Panc1 (cell line): ENCODE measurements at places on chromosomes 16 and 17.

DNA sequence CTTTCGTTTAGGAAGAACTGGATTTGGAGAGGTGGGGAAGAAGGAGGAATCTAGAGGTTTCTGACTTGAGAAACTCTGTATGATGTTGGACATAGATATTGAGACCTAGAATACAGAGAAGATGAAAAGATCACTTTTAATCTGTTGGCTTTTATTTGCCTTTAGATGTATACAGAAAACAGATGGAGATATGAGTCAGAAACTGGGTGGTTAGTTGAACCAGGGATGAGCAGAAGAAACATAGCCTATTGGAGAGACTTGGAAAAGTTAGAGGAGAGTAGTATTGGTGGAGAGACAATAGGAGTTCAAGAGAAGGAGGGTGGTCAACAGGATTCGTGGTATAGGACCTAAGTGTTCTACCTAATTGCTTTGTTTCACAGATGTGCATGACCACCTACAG lies 5.1 kb downstream of the PHAF1 start:
- H3K4me1 ChIP-seq, result peaks cover 6% of the 10 kb centered on the region

DNA sequence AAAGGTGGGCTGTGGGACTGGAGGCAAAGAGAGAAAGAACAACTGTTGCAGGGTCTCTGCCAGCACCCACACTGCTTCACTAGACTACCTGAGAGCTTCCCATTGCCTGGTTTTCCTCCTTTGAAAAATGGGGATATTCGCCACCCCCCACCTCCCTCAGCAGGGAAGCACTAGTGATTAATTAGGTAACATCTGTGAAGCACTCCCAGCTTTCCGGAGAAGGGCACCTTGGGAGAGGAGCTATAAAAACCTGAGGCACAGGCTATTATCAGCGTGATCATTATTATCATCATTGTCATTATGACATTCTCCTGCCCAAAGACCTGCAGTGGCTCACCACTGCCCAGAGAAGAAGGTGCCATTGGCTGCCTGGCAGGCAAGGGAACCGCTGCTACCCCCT lies 83.5 kb downstream of the XYLT1 start:
- H3K4me3 ChIP-seq, result no peak overlapping the region
- H3K36me3 ChIP-seq, result no peaks in the 10 kb centered on the region
- no peaks in the 10 kb centered on the region for H3K4me1 ChIP-seq
- no peak for DNase-seq

- H3K4me3 ChIP-seq, result peak overlapping the region; percentile 72
- H3K4me1 ChIP-seq, result peaks cover 39% of the 10 kb centered on the region
- H3K27ac ChIP-seq, result peak overlapping the region; percentile 85
- no peaks in the 10 kb centered on the region for H3K27me3 ChIP-seq
Observed at GRCh38 chr17:7841396-7841914, 7.4 kb downstream of the KDM6B start.

DNA sequence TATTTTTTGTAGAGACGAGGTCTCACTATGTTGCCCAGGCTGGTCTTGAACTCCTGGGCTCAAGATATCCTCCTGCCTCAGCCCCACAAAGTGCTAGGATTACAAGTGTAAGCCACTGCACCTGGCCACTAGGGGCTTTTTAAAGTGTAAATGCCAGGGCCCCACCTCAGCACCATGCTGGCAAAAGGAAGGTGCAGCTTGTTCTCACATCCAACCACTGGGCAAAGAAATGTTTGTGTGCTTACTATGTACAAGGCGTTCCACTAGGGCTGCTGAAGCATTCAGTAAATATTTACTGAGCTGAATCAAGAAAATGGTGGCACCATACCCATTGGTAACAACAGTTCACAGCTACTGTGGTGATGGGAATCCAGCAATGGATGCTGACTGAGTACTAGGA lies 22.6 kb downstream of the COG1 start:
- H3K27me3 ChIP-seq, result no peaks in the 10 kb centered on the region
- H3K27ac ChIP-seq, result no peak overlapping the region
- H3K4me1 ChIP-seq, result no peaks in the 10 kb centered on the region
- DNase-seq, result no peak
- no peaks in the 10 kb centered on the region for H3K36me3 ChIP-seq

- no peak overlapping the region; the same call in 1 of the 2 replicates for H3K27ac ChIP-seq
- no peak for DNase-seq
- no peaks in the 10 kb centered on the region for H3K27me3 ChIP-seq
- no peaks in the 10 kb centered on the region for H3K36me3 ChIP-seq
- no peak overlapping the region for H3K4me3 ChIP-seq
- no peaks in the 10 kb centered on the region for H3K4me1 ChIP-seq
Observed at GRCh38 chr17:43411369-43411677, 12.5 kb downstream of the ARL4D start.

- DNase-seq, result no peak
- H3K4me1 ChIP-seq, result no peaks in the 10 kb centered on the region
- no peak overlapping the region for H3K4me3 ChIP-seq
- H3K27me3 ChIP-seq, result no peaks in the 10 kb centered on the region
Observed at GRCh38 chr17:4182043-4182442, 39.0 kb downstream of the CYB5D2 start.

DNA sequence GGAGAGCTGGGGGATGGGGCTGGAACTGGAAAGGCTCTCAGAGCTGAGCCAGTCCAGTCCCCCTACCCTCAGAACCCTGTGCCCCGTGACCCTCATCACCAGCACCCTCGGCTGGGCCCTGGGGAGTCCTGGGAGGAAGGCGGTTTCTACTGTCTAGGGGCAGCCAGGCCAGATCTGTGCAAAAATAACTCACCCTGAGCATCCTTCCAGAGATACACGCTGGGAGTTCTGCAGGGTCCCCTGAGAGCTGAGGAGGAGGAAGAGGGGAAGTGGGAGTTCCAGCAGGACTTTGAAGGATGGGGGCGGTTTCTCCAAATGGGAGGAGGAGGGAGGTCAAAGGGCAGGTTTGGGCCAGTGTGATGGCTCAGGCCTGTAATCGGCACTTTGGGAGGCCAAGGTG lies 5.0 kb upstream of the SLC4A1 start:
- no peak overlapping the region for H3K4me3 ChIP-seq
- H3K36me3 ChIP-seq, result no peaks in the 10 kb centered on the region
- DNase-seq, result no peak
- H3K27me3 ChIP-seq, result no peaks in the 10 kb centered on the region
- H3K27ac ChIP-seq, result no peak overlapping the region

GRCh38 chr16:1331712-1332617 lies 1.5 kb upstream of the BAIAP3 start:
- H3K4me3 ChIP-seq, result peak overlapping the region; percentile 43
- peak overlapping the region; percentile 57; the same call in 1 of the 2 replicates for H3K27ac ChIP-seq
- H3K27me3 ChIP-seq, result no peaks in the 10 kb centered on the region
- no peak for DNase-seq

GRCh38 chr16:324451-325334 lies 27.8 kb downstream of the AXIN1 start:
- H3K27ac ChIP-seq, result peak overlapping the region; percentile 74
- H3K4me3 ChIP-seq, result peak overlapping the region; percentile 9; the same call in 1 of the 2 replicates
- H3K4me1 ChIP-seq, result peaks cover 40% of the 10 kb centered on the region
- DNase-seq, result no peak
- no peaks in the 10 kb centered on the region for H3K27me3 ChIP-seq
